CD4-positive, alpha-beta T cell (primary cell): ENCODE measurements at places on chromosomes 2 and 18.

GRCh38 chr2:110818767-110819481 is 86.6 kb downstream of the ACOXL start:
- DNase-seq = peak; percentile 1

GRCh38 chr2:47221946-47222345 is 66.8 kb upstream of the STPG4 start:
- no peak for DNase-seq

- no peak for DNase-seq
Observed at GRCh38 chr2:47656715-47657600, 126.0 kb upstream of the MSH6 start.

GRCh38 chr2:30612371-30612770 is 165.3 kb downstream of the LCLAT1 start:
- no peak for DNase-seq

- DNase-seq = no peak
Observed at GRCh38 chr18:3442919-3443318, 7.1 kb upstream of the TGIF1 start.

DNA sequence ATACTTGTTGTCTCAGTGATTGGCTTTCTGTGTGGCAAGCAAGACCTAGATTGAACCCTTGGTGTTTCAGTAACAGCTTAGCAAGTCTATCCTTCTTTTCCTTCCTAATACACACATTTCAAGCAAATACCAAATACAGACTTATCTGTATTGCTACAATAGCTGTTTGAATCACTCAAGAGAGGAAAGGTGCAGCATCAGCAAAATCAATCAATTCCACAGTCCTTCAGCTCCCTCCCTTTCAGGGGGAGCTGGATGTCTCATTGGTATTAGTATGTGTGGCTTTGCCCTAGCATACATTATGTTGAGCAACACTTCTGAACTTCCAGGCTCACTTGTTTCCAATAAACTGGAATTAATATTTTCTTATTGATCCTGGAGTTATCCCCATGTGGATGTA is 323.1 kb downstream of the TMX3 start:
- no peak for DNase-seq

GRCh38 chr2:173898178-173898668 is 67.0 kb downstream of the SP3 start:
- no peak for DNase-seq

GRCh38 chr18:42781298-42781815 is 334.1 kb downstream of the RIT2 start:
- no peak for DNase-seq

DNA sequence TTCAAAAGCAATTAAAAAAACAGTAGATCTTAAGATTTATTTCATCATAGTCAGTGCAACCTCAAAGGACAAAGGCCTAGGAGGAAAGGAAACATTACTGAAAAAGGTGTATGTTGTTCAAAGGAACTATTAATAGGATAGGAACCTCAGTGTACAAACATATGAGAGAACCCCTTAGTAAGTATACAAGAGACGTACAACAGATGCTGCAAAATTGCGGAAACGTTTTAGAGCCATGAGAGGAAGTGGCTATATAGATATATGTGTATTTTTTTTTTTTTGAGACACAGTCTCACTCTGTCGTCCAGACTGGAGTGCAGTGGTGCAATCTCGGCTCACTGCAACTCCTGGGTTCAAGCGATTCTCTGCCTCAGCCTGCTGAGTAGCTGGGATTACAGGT is 22.2 kb downstream of the PIK3C3 start:
- no peak for DNase-seq

DNA sequence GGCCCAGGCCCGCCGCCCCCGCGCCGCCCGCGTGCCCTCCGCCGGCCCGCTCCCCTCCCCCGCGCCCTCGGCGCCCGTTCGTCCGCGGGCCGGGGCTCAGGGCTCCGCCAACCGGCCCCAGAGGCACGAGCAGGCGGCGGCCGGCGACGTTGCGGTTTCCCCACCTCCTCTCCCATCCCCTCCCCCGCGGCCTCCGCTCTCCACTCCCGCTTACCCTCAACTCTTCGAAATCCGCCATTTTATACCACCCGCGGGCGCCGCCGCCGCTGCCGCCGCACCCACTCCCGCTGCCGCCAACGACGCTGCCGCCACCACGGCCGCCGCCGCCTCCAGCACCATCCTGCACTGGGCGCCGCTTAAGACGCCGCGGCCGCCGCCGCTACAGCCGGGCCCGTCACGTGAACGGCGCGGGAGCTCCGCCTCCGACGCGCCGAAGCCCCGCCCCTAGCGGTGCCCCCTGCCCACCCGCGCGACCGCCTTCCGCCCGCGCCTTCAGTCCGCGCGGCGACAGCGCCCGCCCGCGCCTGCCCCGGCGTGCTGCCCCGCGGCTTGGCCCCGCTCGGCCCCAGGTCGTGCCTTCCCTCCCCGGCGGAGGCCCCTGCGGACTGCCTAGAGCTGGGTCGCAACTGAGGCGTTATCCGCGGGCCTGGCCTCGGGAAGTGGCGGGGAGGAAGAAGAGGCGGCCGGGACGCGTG is at the start of the genes KATNAL2 and PIAS2:
Gene KATNAL2 (plus strand): TSS at position 495 of the 695 bp plus-strand sequence. CDS start 29,271 bp downstream, outside the sequence.
Gene PIAS2 (minus strand): TSS at position 400 of the 695 bp plus-strand sequence. CDS start 162 bp downstream, at position 238.
- DNase-seq = peak; percentile 57

DNA sequence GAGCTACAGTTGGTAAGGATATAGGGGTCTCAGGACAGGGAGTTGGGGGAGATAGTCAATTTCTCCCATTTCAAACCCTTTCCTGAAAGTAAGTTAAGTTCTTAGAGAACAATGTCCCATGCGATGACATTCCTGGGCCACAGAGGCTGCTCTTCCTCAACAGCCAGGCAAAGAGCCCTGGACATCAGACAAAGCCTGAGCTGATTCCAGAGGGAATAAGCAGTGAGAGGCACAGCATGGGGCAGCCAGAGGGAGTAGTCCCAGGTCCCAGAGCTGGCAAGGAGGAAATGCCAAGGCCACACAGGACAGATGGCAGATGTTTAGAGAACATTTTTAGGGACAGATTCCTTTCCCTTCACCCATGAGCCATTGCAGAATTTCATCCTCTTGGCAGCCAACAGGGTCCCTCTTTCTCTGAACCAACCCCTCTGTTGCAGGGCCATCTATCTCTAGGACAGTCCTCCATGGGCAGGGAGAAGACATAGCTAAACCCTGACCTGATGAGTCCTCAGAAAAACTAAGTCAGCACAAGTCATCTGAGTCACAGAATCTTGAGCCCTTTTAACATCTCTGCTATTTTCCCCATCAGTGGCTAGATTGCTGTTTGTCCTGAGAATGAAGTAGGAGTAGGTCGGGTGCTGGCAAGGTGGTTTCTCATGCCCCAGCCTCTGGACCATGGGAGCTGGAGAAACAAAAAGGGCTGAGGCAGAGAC is 81.6 kb upstream of the STPG4 start:
- no peak for DNase-seq

DNA sequence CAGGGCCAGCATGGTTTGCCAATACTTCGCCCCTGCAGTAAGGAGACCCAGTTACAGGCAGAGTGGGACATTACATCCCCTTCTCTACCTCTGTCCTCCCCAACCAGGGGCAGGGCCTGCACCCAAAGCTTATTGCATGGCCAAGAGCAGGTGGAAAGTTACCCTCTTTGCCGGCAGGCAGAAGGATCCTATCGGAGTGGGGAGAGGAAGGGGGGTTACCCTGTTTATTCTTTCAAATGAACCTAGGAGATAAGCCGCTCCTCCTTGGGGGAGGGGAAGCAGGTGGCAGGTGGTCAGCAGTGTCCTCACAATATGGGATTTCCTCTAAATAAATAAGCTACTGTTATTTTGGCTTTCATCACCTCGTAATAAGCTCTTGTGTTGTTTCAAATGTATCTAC is 53.9 kb downstream of the SPATS2L start:
- no peak for DNase-seq

DNA sequence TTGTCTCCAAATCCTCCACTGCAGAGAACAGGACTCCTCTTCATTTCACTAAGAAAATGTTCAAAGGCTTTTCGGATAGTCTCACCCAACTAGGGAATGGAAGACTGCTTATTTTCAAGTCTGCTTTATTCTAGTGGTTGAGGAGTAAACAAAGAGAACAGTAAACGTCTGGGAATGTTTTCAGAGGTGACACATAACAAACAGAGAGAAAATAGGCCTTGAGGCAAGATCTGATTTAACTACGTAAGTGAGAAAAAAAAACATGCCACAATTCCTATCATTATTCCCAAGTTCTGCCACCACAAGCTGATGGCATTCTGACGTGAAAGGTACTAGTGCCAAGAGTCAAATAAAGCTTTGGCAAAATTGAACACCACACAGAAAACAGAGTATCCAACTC is 16.7 kb upstream of the WIPF1 start:
- DNase-seq = no peak

DNA sequence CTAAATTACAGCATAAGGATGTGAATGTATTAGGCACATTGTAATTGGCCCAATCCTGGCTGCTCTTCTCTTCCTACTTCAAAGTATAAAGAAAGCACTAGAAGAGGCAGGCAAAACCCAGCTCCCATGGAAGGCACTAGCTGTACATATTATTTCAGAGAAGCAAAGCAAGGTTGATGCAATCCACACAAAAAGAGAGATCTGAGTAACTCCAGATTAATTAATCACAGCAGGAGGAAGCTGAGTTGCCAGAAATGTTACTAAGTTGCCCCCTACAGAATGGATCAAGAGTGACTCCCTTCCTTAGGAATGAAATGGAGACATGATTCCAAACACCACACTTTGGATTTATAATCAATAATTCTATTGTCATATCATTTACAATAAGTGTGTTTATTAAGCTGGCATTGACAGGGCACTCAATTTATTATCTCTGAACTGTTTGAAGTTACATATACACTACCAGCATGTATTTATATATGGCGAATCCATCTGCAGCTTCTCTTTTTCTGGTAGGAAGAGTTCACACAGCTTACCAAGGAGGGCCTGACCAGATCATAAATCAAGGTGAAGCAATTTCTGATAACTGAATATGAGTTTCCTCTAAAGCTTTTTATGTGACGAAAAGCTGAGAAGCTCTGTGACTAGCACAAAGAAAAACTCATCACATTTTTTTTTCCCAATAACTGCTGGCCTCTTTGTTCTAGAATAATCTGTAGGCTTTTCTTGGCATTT is 393.1 kb upstream of the LYPD1 start:
- DNase-seq = no peak

DNA sequence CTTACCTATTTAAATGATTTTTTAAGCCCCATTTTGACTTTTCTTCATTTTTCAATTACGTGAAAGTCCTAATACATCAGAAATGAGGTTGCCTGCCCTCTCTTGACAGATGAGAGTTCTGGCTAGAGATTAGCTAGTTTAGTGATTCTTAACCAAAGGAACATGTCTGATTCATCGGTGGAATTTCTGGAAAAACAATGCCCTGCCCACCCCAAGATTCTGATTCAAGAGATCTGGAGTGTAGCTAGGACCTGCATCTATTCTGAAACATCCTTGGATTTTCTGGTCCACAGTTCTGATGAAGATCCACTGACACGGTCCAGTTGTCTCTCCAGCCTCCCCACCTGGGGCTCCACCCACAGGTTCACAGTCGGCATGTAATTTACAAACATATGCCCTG is 111.2 kb downstream of the KLF7 start:
- DNase-seq = no peak

DNA sequence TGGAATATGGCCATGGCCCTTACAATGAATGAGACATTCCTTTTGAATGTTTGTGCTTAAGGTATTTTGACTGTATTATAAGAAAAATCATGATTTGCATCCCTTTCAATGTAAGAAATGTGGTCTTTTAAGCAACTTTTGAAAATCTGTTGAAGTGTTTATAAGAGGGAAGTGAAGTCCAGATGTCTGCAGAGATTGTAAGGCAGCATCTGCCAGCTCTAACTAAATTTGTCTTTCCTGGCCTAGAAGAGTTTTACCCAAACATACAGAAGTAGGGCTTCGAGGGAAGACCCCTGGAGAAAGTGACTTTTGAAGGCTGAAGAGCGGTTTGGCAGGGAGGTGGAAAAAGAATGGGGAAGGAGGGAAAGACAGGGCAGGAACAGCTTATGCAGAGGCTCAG is 12.2 kb downstream of the EML6 start:
- no peak for DNase-seq

DNA sequence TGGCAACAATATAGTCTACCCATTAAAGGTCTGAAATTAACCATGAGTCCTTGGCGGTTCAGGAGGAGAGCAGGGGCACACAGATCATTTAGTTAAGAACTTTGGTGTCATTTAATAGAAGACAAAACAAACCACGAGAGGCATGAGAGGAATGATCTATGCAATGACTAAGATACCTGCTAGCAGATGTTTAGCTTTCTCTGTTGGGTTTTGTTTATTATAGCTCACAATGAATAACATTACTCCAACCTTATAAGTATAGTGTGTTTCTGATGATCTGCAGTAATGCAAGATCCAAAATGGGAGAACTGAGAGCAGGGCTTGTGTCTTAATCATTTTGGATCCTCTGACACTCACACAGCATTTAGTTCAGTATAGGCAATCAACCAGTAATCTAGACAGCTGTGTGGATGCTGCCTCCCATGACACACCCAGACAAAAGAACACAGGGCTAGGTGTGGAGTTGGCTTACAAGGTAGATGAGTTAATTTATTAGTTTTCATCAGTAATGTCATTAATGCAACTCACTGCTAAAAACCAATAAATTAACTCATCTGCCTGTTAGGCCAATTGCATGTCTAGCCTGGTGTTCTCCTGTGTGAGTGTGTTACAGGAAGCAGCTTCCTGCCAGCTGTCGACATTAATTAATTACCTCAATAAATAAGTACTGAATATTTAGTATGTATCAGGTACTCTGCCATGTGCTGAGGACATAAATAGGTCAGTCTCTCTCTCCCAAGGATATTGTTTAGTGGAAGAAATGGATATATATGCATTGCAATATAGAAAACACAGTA is 92.3 kb downstream of the CLIP4 start:
- no peak for DNase-seq

- no peak for DNase-seq
Observed at GRCh38 chr2:23993736-23994269, 16.1 kb upstream of the MFSD2B start.

DNA sequence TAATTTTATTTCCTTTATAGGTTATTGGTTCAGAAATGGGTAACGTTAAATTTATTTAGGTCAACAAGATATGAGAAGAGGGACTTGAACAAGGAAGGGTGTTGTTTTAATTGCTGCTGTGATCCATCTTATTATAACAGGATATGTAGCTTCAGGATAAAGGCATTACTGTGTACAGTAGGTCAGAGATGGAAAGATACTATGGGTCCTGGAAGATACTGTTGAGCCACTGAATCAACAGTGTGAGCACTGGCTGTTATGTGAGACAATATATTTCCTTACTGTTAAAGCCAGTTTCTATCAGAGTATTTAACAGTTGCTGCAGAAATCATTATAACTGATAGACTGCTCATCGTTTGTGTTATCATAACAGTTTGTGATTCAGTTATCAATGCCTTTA is 414.7 kb downstream of the THSD7B start:
- no peak for DNase-seq

GRCh38 chr2:237066396-237066795 is 19.3 kb upstream of the COPS8 start:
- DNase-seq = no peak

- peak; percentile 85 for DNase-seq
Observed at GRCh38 chr2:43127208-43127940, 99.0 kb downstream of the ZFP36L2 start.

DNA sequence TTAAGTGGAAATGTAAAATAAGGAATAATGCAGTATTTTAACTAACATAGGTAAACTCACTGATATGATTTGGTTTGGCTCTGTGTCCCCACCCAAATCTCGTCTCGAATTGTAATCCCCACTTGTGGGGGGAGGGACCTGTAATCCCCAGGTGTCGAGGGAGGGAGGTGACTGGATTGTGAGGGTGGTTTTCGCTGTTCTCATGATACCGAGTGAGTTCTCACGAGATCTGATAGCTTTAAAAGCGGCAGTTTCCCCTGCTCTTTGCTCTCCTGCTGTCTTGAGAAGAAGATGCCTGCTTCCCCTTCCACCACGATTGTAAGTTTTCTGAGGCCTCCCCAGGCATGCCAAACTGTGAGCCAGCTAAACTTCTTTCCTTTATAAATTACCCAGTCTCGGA is 109.4 kb upstream of the LYPD6 start:
- no peak for DNase-seq
